Astrocyte of the cerebellum (primary cell): ENCODE measurements at places on chromosomes 2 and 18.

DNA sequence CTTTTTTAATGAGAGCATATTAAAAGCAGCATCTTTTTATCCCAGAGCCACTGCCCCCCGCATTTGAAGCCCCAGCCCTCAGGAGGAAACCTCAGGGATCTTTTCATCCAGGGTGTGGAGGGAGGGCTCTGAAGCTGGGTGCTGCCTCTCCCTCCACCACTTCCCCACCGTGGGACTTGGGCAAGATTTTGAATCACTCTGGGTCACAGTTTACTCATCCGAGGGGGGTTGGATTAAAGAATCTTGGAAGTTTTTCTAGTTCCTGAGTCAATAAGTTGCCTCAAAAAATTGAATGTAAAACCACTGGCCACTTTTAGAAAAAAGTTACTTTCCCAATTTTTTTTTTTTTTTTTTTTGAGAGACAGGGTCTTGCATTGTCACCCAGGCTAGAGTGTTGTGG is 62.0 kb upstream of the ANKRD44 start:
- no peak for DNase-seq

GRCh38 chr2:240465765-240466578 is 30.5 kb downstream of the GPC1 start:
- DNase-seq, result no peak

- no peak for DNase-seq
These were observed 65.3 kb upstream of the TAF1B start for GRCh38 chr2:9778012-9778411.

DNA sequence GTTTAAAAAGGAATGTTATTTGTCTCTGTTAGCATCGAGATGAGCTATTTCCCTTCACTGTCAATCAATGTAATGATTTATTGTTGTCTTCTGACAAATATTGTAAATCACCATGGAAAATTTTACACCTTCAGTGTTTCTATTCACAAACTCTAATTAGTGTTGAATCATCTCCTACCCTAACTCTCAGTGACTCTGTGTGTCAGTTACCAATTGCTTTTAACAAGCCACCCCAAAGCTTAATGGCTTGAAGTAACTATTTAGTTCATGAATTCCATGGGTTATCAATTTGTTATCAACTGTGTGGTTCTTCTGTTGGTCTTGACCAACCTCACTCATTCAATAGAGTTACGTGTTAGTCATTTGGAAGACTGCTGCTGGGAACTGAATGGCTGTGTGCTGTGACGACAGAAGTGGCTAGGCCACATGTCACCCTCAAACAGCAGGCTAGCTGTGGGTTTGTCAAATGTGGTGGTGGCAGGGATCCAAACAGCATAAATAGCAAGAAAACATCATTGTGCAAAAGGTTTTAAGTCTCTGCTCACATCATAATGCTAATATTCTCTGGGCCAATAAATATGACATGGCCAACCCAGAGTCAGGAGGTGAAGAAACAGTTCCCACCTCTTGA is 910.8 kb upstream of the CDH2 start:
- peak; percentile 48 for DNase-seq

DNA sequence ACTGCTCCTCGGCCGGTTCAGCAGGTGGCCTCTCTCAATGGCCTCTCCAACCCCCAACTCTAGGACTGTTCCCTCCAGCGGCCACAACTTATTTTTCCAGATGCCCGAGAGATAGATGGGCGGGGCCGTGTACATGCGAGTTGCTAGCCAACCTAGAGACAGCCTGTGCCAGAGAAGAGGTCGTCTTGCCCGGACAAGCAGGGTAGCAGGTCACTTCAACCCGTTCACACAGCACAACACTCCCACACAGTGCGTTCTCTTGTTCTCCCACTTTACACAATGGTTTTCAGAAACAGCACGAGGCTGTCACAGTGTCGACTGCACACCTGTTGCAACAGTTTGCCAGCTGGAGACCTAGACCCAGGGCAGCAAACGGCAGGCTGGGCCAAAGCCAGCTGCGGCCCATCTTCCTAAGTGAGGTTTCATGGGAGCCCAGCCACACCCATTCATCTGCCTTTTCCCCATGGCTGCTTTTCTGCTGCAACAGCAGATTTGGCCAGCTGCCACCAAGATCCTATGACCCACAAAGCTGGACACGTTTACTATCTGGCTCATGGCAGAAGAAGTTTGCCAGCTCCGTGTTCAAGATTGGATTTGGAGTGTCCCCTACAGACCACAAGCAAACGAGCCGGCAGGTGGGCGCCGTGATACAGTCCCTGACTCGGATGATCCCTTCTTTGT is 7.3 kb upstream of the PRLH start:
- DNase-seq, result no peak
